Tibial artery (tissue), 4 donors: ENCODE measurements at places on chromosomes 5 and 9.

DNA sequence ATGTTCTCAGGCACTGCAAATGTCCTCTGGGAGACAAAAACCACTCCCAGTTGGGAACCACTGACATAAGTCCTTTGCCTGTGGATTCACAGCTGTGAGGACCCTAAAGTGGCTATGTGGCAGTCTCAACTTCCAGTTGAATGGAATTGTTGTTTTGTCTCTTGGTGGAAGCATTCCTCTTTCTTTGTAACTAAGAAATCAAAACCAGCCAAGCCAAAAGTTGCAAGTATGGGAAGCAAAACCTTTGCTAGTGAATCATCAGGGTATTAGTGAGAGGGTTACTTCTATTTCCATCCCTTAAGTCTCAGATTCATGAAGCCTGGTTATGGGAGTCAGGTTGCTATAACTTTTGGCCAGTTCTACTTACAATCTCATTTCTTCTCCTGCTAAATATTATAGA lies 49.8 kb upstream of the RPS23 start:
- DNase-seq: no peak

DNA sequence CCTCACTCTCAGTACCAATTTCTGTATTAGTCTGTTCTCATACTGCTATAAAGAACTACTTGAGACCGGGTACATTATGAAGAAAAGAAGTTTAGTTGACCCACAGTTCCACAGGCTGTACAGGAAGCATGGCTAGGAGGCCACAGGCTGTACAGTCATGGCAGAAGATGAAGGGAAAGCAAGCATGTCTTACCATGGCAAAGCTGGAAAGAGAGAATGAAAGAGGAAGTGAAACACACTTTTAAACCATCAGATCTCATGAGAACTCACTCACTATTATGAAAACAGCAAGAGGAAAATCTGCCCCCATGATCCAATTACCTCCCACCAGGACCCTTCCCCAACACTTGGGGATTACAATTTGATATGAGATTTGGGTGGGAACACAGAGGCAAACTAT lies 698.8 kb downstream of the CDH9 start:
- DNase-seq: no peak

GRCh38 chr9:6930827-6931226 lies 173.1 kb downstream of the KDM4C start:
- no peak for DNase-seq

GRCh38 chr5:6708814-6709213 lies 4.4 kb upstream of the TENT4A start:
- DNase-seq: no peak

DNA sequence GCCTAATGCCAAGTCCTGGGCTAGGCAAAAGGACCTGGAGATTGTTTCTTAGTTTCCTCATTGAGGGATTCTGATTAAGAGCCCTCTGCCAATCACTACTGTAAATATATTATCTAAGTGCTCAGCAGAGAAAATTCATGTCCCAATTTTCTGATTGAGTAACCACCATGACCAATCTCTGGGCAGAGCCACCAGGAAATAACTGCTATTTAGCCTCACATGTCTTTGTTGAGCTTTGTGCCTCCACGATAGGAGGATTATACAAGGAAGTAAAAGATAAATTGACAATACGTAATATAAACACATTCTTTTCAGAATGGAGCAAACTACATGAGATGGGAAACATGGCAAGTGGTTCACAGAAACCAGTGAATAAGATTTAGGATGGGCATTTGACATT lies 396.1 kb upstream of the PAPPA start:
- no peak for DNase-seq

- DNase-seq: no peak
Measured at GRCh38 chr5:153459051-153459743, 31.3 kb upstream of the GRIA1 start.

GRCh38 chr5:77281969-77282336 lies 71.5 kb downstream of the PDE8B start:
- DNase-seq: no peak

- no peak for DNase-seq
Measured at GRCh38 chr5:20360263-20360662, 372.3 kb upstream of the CDH18 start.

GRCh38 chr5:104265531-104266140 lies 703.0 kb upstream of the NUDT12 start:
- no peak for DNase-seq

GRCh38 chr5:158511454-158511853 lies 588.3 kb downstream of the EBF1 start:
- no peak for DNase-seq

DNA sequence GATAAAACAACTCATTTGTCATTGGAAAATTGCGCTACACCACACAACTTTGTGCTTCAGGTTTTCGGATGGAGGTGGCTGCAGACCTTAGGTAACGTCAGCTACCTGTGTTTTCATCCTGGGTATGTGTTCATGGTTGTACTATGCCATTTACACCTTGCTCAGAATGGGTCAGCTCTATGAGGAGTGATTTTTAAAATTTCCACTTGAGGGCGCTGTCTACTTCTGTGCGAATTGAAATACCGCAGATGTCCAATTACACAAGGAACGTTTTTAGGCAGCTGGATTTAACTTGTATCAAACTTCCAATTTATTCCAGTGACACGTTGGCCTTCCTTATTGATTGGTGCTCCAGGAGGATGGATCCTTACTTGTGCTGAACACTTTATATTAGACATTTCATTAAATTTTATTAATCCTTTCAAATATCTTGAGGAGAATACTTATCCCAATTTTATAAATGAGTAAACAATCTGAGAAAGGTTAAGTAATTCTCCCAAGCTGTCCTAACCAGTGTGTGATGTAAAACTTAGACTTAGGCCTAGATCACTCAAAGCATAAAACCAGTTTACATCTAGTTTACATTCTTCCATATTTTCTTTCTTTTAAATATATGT lies 23.4 kb downstream of the DMRTA1 start:
- no peak for DNase-seq

DNA sequence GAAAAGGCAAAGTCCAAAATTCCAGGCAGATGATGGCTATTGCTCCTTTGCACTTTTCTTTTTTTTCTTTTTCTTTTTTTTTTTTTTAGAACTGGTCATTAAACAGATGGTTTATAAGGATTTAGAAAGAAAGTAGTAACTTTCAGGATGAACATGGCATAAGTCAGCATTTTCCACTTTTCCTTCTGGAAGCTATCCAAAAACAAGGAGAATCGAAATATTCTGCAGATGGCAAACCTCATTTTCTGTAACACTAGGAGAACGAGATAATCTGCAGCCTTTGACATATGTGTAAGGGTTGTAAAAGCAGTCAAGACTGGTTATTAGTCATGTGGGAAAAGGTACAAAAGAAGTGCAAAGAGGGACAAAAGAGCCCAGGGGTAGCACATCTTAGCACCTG lies 69.1 kb upstream of the PUM3 start:
- DNase-seq: no peak
